ENCODE measurements at places on chromosomes 5 and 9. TPM values are rescaled to one million over a fixed set of nuclear protein-coding genes. Genes with fewer than 3 reads are reported as not detected.

DNA sequence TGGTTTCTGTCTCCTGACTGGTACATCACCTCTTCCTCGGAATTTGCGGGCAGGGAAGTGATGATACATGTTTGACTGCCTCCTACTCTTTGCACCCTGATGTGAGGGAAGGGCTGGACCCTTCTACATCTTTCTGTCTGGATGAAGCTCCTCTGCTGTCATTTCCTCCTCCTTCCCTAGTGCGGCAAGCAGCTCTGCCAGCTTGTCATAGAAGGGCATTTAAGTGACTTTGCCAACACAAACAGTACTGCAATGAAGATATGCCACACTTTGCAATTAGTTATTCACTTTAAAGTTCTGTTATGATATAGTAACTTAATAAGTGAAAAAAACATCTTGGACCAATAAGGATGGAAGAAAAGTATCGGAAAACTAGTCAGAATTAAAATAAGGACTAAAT, 48.5 kb upstream of the ABL1 start:
- DNase-seq = no peak

- no peak for DNase-seq
Measured at GRCh38 chr9:79570448-79571308, 1.1 kb upstream of the TLE4 start.

GRCh38 chr5:154761046-154761736, 6.0 kb downstream of the LARP1 start:
- no peak for DNase-seq

GRCh38 chr5:109990723-109991359, 301.1 kb downstream of the MAN2A1 start:
- DNase-seq = no peak

DNA sequence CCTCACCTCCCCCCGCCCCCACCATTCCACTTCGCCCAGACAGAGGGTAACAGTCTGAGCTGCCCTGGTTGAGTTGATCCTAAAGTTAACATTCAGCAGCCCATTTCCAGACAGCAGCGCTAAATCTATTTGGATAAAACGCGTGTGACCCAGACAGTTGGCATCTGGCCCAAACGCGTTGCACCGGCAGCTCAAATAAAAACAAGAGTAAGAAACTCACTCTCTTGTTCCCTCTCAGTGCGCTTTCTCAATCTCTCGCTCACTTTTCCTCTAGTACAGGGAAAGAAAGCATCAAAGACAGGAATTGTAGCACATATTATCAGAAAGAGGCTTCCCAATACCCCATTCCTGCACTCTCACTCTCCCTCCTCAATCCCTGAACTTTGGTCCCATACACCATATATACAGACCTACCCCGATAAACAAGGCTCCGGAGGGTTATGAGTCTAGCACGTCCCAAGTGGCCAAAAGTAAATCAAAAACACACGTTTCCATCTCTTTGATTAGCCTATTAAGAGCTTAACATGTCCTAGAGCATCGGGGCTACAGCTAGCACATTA, 1.3 kb downstream of the ADAMTS6 start:
- peak; percentile 22 for DNase-seq

GRCh38 chr5:127088251-127088650, 14.9 kb upstream of the C5orf63 start:
- DNase-seq = peak; percentile 17

GRCh38 chr5:79849061-79849460, 142.0 kb downstream of the MTX3 start:
- DNase-seq = no peak

GRCh38 chr9:6237267-6237666, 21.7 kb downstream of the IL33 start:
- no peak for DNase-seq

GRCh38 chr5:115626445-115626823, 598 bp upstream of the TMED7 start:
- DNase-seq = no peak

DNA sequence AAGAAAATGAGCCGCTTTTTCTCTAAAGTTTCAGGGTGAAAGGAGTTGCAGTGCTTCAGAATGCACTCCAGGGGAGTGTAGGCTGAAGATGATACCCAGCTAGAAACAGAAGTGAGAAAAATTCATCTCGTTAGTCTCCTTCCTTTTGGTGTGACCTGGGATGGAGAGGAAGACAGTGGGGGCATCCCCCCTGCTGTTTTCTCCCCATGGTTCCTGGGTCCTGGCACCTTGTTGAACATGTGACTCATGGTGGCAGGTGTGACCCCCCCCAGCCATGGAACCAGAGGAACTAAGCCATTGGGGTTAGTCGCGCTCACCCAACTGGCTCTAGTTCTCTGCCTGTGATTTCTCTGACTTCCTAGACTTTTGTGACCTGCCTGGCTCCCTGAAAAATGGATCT, 424.6 kb downstream of the CSNK1G3 start:
- no peak for DNase-seq

- peak; percentile 60 for DNase-seq
Measured at GRCh38 chr9:36928670-36929349, 105.3 kb downstream of the PAX5 start.

DNA sequence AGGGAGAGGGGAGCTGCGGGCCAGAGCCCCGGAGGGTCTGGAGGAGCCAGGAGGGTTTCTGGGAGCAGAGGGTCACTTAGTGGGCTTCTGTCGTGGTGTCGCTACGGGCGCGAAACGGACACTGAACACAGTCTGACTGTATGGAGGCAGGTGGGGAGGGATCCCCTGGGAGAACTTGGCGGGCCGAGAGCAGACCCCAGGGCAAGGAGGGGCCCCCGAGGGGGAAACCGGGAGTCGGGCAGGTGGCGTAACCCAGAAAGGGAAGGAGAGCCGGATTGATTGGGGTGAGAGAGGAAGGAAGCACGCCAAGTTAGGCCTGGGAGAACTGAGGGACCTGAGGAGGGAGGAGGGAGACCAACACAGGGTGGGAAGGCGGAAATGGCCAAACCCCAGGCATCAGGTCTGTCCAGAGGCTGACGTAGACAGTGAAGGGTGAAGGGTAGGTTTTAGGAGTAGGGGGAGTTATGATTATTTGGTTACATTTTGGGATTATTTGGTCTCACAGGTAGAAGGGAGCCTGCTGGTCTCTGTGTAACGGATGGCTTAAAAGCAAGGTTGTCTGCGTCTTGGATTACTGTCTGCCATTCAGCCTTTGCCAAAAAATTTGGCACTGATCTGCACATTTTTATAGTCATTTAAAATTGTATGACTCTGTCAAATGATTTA, 3.3 kb upstream of the MSMP start:
- DNase-seq = peak; percentile 57

DNA sequence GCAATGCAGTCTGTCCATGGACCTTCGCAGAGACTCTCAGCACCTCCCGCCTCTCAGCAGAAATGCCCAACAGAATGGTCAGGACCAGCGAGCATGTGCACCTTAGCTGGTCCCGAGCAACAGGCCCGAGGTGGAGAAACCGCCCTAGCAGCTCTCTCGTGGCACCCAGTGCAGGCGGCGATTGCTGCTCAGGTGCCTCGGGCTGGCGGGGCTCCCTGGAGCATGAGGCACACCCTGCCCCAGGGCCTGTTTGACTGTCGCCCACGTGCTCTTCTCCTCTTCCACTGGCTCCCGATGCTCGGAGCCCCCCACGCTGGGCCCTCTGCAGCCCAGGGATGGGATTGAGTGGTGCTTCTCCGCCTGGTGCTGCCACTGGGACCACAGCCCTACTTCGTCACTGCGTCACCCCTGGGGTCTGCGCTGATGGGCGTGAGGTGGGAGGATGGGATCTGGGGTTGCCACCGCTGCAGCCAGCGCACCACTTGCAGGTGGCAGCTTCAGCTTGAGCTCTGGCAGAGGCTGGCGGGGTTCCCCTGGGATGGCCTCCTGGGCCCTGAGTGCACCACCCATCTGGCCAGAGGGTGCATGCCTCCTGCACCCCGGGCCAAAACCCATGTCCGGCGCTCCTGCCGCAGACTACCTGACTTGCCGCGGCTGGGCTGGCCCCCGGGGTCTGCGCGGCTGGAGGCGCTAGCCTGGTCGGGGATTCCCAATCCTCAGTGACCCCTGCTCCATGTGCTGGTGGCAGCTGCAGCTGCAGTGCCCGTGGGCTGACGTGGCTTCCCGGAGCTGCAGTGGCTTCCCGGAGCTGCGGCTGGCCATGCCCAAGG, 244.2 kb downstream of the FOXD4L6 start:
- no peak for DNase-seq

GRCh38 chr9:757246-757881, 84.1 kb upstream of the DMRT1 start:
- no peak for DNase-seq

GRCh38 chr9:79581794-79582193, 10.0 kb downstream of the TLE4 start:
- DNase-seq = no peak

GRCh38 chr5:39500551-39501175, 75.9 kb upstream of the DAB2 start:
- DNase-seq = no peak

- DNase-seq = no peak
Measured at GRCh38 chr5:96433066-96433447, at the start of gene PCSK1. TSS of gene PCSK1 (minus strand) at chr5:96433248. CDS start at chr5:96433042, 206 bp downstream.

DNA sequence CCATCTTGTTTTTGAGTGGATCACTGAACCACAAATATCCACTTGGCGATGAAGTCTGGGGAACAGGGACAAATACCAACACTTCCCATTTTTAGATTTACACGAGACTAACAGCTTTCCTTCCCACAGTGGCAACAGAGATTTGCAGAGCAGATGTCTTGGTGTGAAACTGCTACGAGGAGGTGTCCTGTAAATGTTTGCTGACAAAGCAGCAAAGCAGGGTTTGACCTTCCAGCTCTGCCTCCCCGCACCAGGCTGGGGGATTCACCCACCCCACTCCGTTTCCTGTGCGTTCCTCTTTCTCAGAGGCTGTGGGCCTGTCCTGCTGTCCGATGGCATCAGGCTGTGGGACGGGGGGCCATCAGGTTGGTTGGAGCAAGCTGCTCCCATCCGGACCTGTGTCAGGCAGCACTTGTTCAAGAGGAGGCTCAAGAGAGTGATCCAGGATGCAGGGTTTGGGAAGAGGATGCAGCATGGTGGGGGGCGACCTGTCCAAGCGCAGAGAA, 693 bp upstream of the RGS3 start:
- DNase-seq = no peak

DNA sequence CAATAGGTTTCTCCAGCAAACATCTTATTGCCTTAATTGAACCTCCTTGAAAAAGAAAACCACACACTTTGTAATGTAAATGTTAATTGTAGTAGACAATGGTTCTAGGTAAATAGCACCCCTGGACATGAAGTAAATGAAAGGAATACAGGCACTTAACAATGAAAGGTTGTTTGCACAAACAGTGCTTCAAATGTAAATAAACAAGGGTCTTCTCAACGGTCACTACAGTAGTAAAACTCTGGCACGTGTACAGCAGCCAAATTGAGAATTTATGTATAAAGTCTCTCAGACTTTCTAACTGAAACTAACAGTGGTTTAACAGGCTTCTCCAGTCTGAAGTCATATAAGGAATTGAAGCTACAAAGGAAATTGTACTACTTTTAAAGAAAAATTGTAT, 218.3 kb downstream of the MEF2C start:
- DNase-seq = no peak

DNA sequence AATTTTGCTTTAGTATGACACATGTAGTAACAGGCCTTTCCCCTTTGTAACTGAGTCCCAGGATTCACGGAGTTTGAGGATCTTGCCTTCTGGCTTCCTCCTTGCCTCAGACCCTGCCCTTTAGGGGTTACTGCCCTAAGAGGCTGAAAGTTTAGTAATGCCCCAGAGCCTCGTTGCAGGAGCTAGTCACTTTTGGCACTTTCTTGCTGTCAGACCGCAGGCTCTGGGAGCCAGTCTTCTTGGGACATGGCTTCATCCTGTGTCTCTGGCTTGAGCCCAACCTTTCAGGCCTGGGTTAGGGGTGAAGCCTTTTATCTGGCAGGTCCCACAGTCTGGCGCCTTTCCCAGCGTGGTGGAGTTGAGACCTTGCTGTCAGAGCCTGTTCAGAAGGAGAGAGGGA, 185.6 kb upstream of the DMRT1 start:
- DNase-seq = no peak

DNA sequence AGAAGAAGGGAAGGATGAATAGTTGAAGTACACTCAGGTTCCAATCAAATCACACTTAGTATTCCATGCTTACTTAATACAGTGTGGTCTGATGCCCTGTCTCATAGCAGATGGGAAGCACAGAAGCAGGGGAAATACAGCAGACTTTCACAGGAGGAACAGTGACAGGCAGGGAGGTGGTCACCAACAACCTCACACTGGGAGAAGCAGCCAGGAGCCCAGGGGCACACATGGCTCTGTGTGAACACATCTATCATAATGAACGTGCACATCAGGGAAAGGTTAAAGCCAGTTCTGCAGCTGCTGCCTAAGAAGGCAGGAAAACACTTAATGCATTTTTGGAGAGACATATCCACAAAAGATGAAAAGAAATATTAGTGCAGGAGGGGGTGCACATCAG, 312.3 kb downstream of the MED10 start:
- DNase-seq = no peak

- no peak for DNase-seq
Measured at GRCh38 chr5:9401786-9402472, 143.9 kb downstream of the SEMA5A start.

DNA sequence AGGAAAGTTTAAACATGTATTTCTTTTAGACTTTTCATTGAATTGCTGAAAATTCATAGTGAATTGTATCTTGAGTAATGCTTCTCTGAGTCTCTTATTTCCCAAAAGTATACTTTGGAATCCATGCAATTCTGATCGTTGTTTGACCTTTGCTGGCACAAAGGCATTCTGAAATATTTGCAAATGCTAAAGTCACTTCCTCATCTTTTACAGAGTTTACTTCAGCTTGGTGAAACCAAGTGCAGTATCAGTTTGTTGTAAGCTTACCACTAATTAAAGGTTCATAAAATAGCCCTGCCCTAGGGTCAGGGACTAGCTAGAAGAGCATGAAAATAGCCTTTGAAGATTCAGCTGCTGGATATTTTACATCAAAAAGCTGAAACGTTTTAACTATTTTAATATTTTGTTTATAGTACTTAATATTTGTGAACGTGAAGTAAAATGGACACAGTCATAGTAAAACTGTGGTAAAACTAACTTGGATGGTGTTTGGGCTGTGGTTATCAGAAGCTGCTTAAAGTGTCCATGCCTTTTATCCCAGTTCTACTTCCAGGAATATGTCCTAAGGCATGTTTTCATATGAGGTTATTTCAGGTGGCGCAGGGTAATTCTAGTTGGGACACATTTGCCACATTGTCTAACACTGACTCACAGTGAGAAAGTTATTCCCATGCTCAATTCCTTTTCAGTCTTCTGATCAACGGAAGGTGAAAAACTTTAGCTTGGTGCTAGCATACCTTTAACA, 45.3 kb downstream of the SLC22A5 start:
- DNase-seq = peak; percentile 97

The LVRN gene
- 0.40 TPM for total RNA-seq

The HTR1A gene
- total RNA-seq = not detected

The PCDHGB2 gene
- total RNA-seq = 0.28 TPM

The NELFB gene
- total RNA-seq = 103 TPM

The NLN gene
- 74.7 TPM for total RNA-seq

The WDR38 gene
- total RNA-seq = not detected

The CCIN gene
- not detected for total RNA-seq

The BTNL3 gene
- total RNA-seq = not detected

The FOXD1 gene
- total RNA-seq = 4.0 TPM

The LIFR gene
- total RNA-seq = 28.6 TPM

The ORM1 gene
- total RNA-seq = not detected
